ENCODE measurements at places on chromosomes 3 and 15.

DNA sequence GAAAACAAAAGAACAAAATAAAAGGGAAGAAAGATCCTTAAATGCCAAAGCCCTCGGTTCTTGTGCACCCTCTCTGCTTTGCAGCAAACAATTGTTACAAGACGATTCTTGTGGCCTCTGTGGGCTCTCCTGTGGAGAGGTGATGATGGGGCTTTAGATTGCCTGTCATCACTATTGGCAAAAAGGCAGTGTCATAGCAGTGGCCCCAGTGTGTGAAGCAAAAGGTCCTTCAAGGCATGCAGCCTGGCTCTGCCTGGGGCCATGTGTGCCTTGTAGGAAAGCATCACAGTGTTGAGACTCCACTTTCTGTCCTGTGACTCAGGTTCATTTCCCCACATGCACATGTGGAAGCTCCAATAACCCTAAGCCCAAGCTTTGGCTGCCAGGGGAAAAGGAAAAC, 43.7 kb downstream of the POC1A start:
- DNase-seq: no peak

GRCh38 chr3:5618170-5618569, 430.7 kb downstream of the EDEM1 start:
- DNase-seq: no peak

- peak; percentile 70 for DNase-seq
These were observed 219.0 kb downstream of the ITPR1 start for GRCh38 chr3:4712109-4712508.

DNA sequence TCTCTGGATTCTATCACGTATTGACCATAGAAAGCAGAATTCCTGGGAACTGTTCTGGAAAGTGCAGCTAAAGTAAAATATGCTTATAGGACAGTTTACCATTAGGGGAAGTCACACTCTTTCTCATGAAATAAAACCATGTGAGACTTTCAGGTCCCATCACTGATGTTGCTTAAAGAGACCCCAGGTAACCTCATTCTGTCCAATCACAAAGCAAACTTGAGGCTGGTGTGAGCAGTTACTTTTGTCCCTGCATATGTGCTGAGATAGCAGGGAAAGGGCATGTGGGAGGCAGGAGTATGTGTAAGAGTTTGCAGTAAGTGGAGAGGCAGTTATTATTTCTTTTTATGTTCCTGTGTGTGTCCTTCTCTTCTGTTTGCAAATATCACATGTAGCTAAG, 16.1 kb downstream of the GPR87 start:
- DNase-seq: no peak

GRCh38 chr3:106068381-106068780, 199.6 kb upstream of the CBLB start:
- no peak for DNase-seq

DNA sequence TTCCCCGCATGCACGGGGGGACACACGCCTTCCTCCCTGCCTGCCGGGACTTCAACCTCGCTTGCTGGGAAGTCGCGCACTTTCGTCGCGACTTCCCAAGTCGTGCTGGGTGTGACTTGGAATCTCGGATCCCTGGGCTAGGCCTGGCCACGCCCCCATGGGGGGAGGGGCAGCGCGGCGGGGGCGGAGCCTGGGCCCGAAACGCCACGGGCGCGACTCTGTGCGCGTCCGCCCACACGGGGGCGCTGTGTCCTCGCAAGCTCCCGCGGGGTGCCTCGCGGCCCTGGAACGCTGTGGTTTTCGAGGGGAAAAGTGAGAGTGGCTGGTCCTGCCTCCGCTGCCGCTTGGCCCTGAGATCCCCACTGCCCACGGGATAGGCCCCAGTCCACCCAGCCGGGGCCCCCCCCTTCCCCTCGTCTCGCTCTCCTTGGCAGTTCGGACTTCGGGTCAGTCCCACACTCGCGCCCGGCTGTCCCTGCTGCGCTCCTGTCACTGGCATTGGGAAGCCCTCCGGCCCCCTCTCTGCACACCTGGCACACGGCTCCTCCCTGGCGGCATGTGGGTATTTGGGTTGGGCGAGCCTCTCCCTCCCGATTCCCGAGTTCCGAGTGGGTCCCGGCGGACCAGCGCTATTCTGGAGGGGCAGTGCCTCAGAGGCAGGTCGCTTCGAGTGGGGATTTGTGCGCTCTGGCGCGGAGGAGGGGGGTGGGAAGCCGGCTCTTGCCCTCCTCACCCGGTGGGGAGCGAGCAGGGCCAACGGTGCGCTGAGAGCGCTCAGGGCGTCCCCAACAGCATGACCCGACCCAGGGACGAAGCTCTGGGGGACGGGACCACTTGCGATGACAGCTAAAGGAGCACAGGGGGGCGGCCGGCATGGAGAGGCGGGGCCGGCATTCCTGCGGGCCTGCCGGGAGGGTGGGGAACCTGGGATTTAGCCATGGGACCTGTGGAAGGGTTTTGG, 23.6 kb downstream of the SEC61A1 start:
- DNase-seq: peak; percentile 81

GRCh38 chr15:76978522-76979330, 16.2 kb upstream of the PSTPIP1 start:
- DNase-seq: no peak

DNA sequence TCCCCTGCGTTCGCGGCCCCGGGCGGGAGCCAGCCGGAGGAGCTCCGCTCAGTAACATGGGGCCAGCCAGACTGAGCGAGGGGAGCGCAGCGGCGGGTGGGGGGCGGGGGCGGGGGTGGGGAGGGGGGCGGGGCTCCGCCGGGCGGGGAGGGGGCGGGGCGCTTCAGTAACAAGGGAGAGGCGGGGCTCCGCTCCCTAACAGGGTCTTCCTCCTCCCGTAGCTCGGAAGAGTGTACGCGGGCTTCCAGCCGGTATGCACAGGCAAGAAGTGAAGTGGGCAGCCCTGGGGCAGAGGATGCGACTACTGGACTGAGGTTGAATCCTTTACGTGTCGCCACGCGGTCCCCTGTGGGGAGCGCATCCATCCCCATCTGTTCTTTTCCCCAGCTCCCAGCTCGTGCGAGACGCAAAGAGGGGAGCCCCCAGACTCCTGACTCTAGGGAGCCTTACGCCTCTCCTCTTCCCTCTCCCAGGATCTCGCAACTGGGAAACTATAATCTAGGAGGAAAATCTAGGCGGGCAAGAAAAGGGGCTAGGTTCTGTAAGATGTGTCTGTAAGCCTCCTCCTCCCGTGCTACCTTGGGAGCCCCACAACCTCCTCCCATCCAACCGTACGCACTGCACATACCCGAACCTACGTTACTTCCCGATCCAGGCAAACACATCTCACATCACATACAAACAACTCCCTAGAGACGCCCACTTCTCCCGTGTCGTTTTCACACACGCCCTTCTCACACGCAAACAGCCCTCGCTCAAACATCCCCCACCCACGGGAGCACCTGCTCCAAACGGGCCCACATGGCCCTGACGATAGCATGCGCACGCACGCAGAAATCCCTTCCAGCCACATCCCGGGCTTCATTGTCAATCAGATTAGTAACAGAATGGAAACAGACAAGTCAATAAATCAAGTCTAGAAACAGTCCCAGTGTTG, at the start of gene SHF:
TSS of gene SHF (minus strand) at position 73 of the 937 bp plus-strand sequence. CDS start at position 58, 15 bp downstream.
- DNase-seq: peak; percentile 41

Measured in RWPE1 (cell line).